ENCODE measurements at places on chromosomes 7 and 10. TPM values are rescaled to one million over a fixed set of nuclear protein-coding genes. Genes with fewer than 3 reads are reported as not detected.

GRCh38 chr7:48042636-48043035, 7.3 kb downstream of the C7orf57 start:
- no peaks in the 10 kb centered on the region for H3K36me3 ChIP-seq
- no peak for DNase-seq
- no peaks in the 10 kb centered on the region for H3K4me1 ChIP-seq
- H3K27ac ChIP-seq: no peak overlapping the region

GRCh38 chr10:32419615-32420014, 26.3 kb upstream of the CCDC7 start:
- no peak overlapping the region for H3K4me3 ChIP-seq
- no peak overlapping the region for H3K27ac ChIP-seq
- H3K4me1 ChIP-seq: no peaks in the 10 kb centered on the region

DNA sequence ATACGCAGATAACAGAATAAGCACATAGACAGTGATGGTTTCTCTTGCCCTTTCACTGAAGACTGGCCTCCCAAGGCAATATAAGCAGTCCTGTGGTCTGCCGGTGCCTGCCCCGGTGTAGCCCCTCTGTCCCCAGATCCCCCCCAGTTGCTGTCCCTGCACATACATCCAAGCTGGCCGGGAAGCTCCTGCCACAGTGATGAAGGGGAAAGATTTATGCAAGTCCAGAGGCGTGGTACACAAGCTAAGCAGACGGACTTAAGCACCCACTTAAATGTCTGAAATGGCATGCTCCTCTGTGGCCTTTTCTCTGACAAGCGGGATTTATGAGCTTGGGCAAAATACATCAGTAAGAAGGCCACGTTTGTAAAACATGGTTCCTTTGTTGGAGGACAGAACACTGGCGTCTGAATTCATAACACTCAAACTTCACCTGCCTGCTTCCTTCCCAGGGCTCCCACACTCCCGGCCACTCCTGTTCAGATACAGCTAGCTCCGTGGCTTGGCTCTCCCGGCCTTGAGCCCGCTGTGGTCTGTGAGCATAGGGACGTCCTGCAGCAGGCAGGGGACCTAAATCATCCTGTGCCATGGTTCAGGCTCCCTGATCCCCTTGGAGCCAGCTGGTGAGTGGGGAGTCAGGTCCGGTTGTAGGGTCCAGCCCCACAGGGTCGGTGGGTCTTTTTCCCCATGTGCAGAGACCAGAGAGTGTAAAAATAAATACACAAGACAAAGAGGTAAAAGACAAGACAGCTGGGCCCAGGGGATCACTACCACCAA, 61.7 kb upstream of the PPP2R2D start:
- no peaks in the 10 kb centered on the region for H3K36me3 ChIP-seq
- H3K4me3 ChIP-seq: no peak overlapping the region
- no peaks in the 10 kb centered on the region for H3K4me1 ChIP-seq

- H3K27ac ChIP-seq: no peak overlapping the region
- no peak overlapping the region for H3K4me3 ChIP-seq
- H3K27me3 ChIP-seq: no peaks in the 10 kb centered on the region
- no peak for DNase-seq
- H3K36me3 ChIP-seq: peaks cover 4% of the 10 kb centered on the region
- no peaks in the 10 kb centered on the region for H3K4me1 ChIP-seq
Measured at GRCh38 chr10:72061491-72061890, 26.9 kb downstream of the SPOCK2 start.

- no peak overlapping the region for H3K4me3 ChIP-seq
- DNase-seq: no peak
- no peaks in the 10 kb centered on the region for H3K27me3 ChIP-seq
- no peaks in the 10 kb centered on the region for H3K36me3 ChIP-seq
- H3K4me1 ChIP-seq: peaks cover 45% of the 10 kb centered on the region
Measured at GRCh38 chr10:47257396-47258120, 42.4 kb upstream of the GDF10 start.

- no peak overlapping the region for H3K4me3 ChIP-seq
- H3K27ac ChIP-seq: no peak overlapping the region
- no peaks in the 10 kb centered on the region for H3K36me3 ChIP-seq
Measured at GRCh38 chr7:142112086-142112485, 568 bp downstream of the MGAM2 start.

GRCh38 chr10:80805343-80806020, 267.8 kb downstream of the SH2D4B start:
- no peak for DNase-seq
- H3K27me3 ChIP-seq: no peaks in the 10 kb centered on the region
- H3K4me1 ChIP-seq: no peaks in the 10 kb centered on the region

- H3K27ac ChIP-seq: no peak overlapping the region
- no peak for DNase-seq
- H3K27me3 ChIP-seq: no peaks in the 10 kb centered on the region
- H3K4me1 ChIP-seq: no peaks in the 10 kb centered on the region
Measured at GRCh38 chr7:13578294-13578693, 411.2 kb downstream of the ETV1 start.

DNA sequence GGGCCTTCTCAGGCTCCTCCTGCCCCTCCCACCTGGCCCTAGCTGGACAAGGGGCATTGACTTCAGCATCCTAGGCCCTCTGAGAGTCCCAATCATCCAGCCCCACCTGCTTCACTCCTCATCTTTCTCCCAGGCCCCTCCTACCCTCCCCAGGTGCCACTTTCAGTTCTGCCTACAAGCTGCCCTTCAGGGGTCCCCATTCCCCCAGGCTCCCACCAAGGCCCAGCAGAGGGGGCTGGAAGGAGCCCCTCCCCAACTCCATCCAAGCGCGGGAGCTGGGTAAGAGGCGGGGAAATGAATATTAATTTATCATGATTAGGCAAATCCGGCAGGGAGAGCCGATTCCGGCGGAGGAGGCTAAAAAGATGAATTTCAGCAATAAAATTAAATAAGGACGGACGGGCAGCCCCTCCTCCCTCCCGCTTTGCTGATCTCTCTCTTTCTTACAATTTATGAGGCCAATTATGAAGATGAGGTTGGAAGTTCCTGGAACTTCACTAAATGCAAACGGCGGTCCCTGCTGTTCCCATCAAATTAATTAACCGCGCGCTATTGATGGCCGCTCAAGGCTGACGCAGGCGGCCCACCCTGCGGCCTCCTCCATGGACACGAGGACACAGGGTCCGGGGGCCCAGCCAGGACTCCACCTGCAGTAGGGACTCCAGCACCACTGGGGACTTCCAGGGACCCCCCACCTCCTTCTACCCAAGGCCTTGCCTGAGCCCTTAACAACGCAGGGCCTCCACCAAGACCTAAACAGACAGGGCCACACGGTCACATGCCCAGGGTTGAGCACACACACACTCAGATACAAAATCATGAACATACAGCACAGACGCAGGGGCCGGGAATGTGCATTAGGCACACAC, 13.9 kb downstream of the POLL start:
- peaks cover 19% of the 10 kb centered on the region for H3K4me1 ChIP-seq
- H3K27me3 ChIP-seq: peaks cover 9% of the 10 kb centered on the region
- H3K27ac ChIP-seq: no peak overlapping the region
- DNase-seq: no peak

DNA sequence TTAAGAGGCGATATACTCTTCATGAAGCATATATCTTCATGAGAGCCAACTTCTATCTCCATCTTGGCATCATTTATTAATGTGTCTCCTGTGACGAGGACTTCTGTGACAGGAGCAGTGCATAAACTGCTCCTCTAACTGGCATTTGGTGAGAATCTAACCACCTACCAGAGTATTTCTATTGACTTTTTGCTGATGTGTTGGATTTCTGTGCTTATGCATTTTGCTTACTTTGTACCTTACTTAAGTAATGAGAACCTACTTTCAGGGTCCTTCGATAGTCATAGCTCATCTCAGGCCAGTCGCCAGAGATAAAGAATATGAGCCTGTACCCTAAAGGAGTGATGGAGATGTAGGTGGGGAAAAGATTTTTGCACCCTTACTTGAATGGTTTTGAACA, 265.7 kb downstream of the SUGCT start:
- H3K27ac ChIP-seq: no peak overlapping the region
- H3K4me1 ChIP-seq: no peaks in the 10 kb centered on the region

DNA sequence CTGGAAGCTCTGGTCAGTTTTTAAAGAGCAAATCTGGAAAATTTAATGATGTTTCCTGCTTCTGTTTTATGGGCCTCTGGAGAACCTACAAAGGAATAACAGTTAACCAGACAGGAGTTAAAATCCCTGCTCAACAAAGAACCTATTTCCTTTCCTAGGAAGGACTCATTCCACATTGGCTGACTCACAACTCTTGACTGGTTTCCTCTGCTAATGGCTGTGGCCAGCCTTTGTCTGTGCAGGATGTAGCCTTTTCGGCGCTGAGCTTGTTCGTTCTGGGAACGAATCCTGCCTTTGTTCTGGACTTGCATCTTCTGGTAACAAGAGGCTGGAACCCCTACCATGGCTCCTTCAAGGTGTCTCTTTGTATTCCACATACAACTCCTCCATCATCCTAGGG, 112.8 kb upstream of the PDCD4 start:
- no peak overlapping the region for H3K4me3 ChIP-seq
- H3K36me3 ChIP-seq: no peaks in the 10 kb centered on the region
- H3K27ac ChIP-seq: no peak overlapping the region
- no peak for DNase-seq

DNA sequence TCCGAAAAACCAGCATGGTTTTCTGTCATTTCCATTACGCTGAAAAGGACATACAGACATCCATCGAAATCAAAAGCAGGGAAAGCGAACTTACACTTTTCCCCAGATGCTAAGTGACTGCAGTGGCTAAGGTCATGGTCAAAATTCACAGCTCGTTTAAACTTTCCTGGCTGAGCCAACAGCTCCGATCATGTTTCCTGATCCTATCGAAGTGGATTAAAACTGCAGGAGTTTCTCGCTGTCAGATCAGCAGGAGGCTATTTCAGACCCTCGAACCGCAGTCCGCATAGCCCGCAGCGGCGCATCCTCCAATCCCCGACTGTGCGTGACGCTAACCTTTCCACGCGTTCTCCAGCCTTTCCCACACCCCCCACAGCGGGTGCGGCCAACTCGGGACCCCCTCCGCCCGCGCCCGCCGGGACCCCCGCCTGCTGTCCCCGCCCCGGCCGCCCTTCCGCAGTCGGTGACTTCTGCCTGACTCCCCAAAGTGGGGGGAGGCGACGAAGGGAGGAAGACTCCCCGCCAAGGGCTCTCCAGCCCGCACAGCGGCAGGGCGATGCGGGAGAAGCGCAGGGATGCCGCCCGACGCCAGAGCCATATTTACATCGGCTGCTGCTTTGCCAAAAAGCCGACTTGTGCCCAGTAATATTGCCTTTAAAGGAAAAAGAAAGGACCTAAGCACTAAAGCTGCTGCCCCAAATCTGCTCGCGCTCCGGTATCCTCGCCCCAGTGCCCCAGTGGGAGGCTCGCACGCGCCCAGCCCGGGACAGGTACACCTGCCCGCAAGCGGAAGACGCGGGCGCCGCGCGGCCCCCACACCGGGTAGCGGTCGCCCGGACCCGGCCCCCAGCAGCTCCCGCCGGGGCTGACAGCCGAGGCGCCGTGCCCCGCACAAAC, 1.2 kb downstream of the PIP4K2A start:
- DNase-seq: peak; percentile 24
- no peaks in the 10 kb centered on the region for H3K36me3 ChIP-seq
- H3K4me1 ChIP-seq: no peaks in the 10 kb centered on the region
- peak overlapping the region; percentile 93 for H3K4me3 ChIP-seq
- no peaks in the 10 kb centered on the region for H3K27me3 ChIP-seq

- no peak overlapping the region for H3K27ac ChIP-seq
- H3K27me3 ChIP-seq: no peaks in the 10 kb centered on the region
- DNase-seq: no peak
- no peaks in the 10 kb centered on the region for H3K36me3 ChIP-seq
- H3K4me1 ChIP-seq: no peaks in the 10 kb centered on the region
Measured at GRCh38 chr10:30748152-30748973, 118.8 kb upstream of the LYZL2 start.

RBM20 gene
- total RNA-seq: 0.55 TPM

C10orf53 gene
- total RNA-seq: not detected

CUBN gene
- total RNA-seq: 1.5 TPM

CNPY1 gene
- total RNA-seq: not detected
